Activated B cell treated with CpG ODN at 0.5 μM for 24 hours (primary cell): ENCODE measurements at places on chromosomes 6 and 20. TPM values are rescaled to one million over a fixed set of nuclear protein-coding genes. Genes with fewer than 3 reads are reported as not detected.
A peak's percentile ranks its signal among the peaks of the same experiment; 100 is the strongest.

TRIM38 gene
- total RNA-seq: 31.7 and 36.8 TPM in 2 replicates

SLC24A3 gene
- 0.07 TPM in 1 of 2 replicates, not detected in the other for total RNA-seq

GTSF1L gene
- total RNA-seq: 0.34 and 1.3 TPM in 2 replicates

GRCh38 chr6:347232-347631, 44.3 kb upstream of the IRF4 start:
- H3K4me3 ChIP-seq: peak overlapping the region; percentile 59
- H3K36me3 ChIP-seq: peaks cover 85% of the 10 kb centered on the region
- no peaks in the 10 kb centered on the region for H3K27me3 ChIP-seq
- no peak for DNase-seq
- peaks cover 68% of the 10 kb centered on the region for H3K4me1 ChIP-seq
- H3K27ac ChIP-seq: peak overlapping the region; percentile 77

DNA sequence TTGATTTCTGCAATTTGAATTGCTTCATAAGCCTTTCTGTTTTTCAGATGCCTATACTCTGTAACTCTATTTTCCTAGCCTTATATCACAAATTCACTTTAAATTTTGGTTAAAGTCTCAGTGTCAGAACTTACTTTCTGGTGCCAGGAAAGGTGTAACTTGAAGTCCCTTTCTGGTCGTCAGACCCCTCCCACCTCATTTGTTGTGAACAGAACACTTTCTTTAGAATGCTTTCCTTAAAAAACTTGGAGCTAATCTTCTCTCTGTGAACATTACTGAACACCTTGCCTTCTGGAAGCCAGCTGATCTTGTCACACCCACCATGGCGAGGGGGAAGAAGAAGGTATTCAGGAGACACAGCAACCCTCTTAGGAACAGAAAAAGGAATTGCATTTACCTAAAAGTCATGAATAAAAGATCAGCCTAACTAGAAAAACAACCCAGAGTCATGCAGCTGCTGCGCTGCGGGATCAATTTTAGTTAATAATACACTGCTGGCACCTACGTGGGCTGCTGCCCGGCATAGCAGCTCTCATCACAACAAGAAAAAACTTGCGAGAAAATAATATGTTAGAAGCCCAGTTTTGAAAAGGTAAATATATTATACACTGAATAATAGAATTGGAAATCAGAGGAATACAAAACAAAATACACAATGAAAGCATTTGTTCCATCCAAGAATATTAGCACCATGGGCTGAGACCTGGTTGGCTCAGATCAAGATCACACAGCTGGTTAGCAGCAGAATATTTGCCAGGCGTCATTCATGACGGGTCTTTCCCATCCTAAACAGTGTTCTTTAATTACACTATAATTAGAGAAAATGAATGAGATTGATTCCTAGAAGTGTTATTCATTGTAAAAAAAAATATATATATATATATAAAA, 5.8 kb upstream of the FAM217A start:
- no peak overlapping the region for H3K4me3 ChIP-seq
- H3K27ac ChIP-seq: no peak overlapping the region
- no peaks in the 10 kb centered on the region for H3K36me3 ChIP-seq
- peaks cover 3% of the 10 kb centered on the region for H3K27me3 ChIP-seq
- no peaks in the 10 kb centered on the region for H3K4me1 ChIP-seq
- DNase-seq: no peak

- no peak for DNase-seq
- no peaks in the 10 kb centered on the region for H3K27me3 ChIP-seq
- no peaks in the 10 kb centered on the region for H3K36me3 ChIP-seq
- H3K27ac ChIP-seq: no peak overlapping the region
- no peaks in the 10 kb centered on the region for H3K4me1 ChIP-seq
- no peak overlapping the region for H3K4me3 ChIP-seq
Observed at GRCh38 chr20:14142171-14142570, 146.9 kb downstream of the MACROD2 start.

GRCh38 chr6:113011389-113011788, 664.3 kb downstream of the RFPL4B start:
- H3K27me3 ChIP-seq: no peaks in the 10 kb centered on the region
- no peak for DNase-seq
- H3K4me3 ChIP-seq: no peak overlapping the region
- H3K27ac ChIP-seq: no peak overlapping the region
- no peaks in the 10 kb centered on the region for H3K36me3 ChIP-seq
- no peaks in the 10 kb centered on the region for H3K4me1 ChIP-seq

- H3K36me3 ChIP-seq: peaks cover 55% of the 10 kb centered on the region
- DNase-seq: no peak
- peaks cover 51% of the 10 kb centered on the region for H3K4me1 ChIP-seq
Observed at GRCh38 chr6:34239500-34239825, 2.8 kb downstream of the HMGA1 start.

DNA sequence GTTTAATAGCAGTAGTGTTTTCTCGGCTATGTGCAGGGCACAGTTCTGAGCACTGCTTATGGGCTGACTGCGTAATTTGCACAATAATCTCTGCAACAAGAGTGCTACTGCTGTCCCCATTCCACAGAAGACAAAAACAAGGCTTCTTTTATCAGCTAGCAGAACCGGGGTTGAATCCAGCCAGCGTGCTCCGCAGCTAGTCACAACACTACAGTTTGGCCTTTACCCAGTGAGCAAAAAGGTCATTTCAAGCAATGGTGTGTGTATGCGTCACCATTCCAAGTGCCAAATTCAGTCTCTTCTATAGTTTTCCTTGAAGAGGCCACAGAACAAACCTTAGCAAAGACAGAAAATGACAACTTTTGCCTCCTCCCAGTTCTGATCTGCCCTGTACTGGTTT, 61.1 kb downstream of the LRFN2 start:
- H3K36me3 ChIP-seq: no peaks in the 10 kb centered on the region
- H3K4me3 ChIP-seq: no peak overlapping the region
- DNase-seq: no peak
- H3K27me3 ChIP-seq: peaks cover 2% of the 10 kb centered on the region

GRCh38 chr6:168599118-168599494, 158.1 kb downstream of the SMOC2 start:
- H3K4me1 ChIP-seq: no peaks in the 10 kb centered on the region
- H3K4me3 ChIP-seq: no peak overlapping the region
- no peak for DNase-seq
- H3K27me3 ChIP-seq: no peaks in the 10 kb centered on the region
- no peaks in the 10 kb centered on the region for H3K36me3 ChIP-seq
- H3K27ac ChIP-seq: no peak overlapping the region

GRCh38 chr6:16704401-16705045, 56.7 kb downstream of the ATXN1 start:
- H3K4me3 ChIP-seq: peak overlapping the region; percentile 15
- no peak for DNase-seq
- H3K27ac ChIP-seq: no peak overlapping the region
